ENCODE measurements at places on chromosomes 11 and 22.

- DNase-seq, result no peak
Measured at GRCh38 chr11:73625696-73626318, 20.6 kb upstream of the PLEKHB1 start.

DNA sequence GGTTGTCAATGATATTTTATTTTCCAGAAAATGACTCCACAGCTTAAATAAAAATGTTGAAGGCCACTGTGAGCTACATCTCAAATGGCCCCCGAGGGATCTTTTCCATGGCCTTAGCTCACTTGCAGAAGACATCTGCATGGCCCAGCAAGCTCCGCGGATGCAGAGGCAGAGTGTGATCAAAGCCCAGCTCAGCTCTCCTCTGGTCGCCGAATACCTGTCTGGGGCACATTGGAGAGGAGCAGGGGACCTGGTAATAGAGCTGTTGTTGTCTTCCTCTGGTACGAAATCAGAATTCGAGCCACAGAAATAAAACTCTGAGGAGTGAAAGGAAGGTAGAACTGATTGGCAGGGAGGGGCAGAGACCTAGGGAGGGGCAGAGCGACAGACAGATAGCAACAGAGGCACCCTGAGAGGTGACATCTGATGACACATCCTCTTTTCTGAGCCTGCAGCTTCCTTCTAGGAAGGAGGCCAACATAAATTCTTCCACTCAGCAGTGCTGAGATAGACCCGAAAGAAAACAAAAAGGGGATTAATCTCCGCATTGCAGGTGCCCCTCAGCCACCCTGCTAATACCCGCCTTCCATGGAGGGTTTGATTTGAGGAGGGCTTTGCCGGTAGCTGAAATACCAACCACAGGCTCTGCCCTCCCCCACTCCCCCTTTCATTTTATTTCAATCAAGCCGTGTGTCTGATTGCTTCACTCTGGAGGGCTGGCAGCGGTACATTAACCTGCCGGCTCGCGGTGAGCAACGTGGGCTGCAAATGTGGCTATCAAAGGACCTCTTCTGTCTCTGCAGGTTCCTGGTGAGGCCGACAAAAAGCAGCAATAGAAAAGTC is 759.4 kb downstream of the OPCML start:
- no peak for DNase-seq

DNA sequence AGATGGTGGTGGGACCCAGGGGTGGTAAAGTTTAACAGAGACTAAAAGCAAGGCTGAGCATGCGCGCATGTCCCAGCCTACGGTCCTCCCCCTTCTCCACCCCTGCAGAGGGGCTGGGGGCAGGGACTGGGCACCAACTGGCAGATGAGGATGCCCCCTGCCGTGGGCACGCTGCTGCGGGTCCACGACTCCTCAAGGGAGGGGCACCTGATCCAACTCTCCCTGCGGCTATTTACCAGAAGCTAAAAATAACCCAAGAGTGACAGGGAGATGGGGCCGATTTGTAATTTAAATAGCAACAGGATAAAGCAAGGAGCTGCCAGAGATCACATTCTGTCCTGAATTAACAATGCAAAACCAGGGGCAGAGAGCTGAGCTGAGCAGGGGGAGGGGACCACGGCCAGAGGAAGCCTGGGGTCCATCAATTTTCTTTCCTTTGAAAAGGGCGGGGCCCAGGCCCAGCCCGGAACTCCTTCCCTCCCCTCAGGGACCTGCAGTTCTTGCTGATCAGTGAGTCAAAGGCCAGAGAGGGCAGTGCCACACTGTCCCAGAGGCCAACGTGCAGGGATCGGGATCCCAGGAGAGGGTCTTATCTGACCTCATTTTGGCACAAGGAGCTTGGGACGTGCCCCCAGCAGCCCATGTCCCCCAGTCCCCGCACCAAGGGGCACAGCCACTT is 8.1 kb upstream of the DGKZ start:
- DNase-seq, result no peak

DNA sequence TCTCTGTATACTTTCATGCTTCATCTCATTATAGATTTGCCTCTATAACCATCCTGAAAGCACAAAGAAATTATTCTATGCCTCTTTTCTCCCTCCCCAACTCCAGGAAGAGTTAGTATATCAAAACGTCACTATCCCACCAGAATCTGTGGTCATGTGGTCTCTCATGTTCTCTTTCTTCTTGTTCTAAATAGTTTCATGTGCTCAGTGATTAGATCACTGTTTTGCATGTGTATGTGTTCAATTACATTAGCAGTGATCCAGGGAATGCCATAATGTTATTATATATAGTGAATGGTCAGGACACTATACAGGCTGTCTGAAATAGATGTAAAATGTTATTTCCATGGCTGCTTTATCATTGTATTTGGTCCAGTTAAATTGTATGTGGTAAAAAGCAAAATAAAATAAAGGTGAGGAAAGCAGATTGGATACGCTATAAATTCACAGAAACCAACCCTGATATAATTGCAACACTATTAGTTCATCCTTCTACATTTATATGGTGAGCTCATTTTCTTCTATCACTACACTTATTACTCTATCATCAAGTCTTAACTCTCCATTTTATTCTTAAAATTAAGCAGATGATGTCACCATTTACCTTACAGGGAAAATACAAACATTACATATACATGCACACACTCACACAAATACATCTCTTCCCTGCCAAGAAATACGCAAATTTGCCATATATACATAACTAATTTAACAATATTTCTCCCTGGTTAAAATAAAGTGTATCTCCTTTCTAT is 26.9 kb upstream of the ANO5 start:
- DNase-seq, result no peak

DNA sequence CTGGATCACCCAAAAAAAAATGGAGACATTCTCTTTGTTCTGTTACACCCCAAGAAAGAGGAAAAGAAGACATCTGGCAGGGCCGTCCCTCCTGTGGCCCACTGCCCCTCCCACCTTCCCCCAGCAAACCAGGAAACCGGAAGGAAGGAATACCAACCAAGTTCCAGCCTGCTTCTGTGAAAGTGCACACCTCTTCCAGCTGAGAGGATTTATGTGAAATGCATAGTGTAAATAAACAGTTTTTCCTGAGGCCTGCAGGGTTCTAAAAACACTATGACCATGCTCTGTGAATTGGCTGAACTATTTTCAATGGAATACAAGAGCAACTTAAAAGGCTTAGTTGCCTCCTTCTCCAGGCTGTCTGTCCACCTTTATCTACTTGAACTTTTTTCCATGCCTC is 50.0 kb upstream of the CHST1 start:
- no peak for DNase-seq

DNA sequence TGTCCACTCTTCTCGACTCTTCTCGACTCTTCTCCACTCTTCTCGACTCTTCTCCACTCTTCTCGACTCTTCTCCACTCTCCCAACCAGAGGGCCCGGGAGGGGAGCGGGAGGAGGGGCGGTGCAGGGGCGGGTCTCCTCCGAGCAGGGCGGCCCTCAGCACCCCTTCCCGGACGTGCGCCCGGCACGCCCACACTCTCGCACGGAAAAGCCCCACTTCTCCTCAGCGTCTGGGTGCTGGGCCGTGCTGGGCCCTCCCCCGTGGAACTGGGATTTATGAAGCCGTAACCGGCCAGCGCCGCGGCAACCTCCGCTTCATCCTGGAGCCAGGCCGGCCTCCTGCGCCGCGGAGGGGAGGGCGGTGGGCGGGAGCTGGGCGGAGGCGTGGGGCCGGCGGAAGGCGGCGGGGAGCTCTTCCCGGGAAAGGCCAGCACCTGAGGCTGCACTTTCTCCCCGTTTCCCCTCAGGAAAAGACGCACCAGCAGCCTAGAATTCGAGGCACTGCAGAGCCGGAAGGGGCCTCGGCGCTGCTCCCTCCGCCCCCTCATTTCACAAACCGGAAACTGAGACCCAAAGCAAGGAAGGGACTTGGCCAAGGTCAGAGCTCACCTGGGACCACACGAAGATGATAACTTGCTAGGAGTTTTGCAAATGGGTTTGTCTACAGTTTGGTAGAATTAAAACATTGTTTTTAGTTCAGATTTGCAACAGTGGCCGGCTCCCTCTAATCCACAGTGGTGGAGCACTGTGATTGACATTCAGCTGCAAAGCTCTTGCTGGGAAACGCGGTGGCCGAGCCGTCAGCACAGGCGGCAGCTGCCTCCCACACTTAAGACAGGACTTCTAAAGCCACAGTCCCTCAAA is 31.6 kb upstream of the JAM3 start:
- DNase-seq, result no peak

DNA sequence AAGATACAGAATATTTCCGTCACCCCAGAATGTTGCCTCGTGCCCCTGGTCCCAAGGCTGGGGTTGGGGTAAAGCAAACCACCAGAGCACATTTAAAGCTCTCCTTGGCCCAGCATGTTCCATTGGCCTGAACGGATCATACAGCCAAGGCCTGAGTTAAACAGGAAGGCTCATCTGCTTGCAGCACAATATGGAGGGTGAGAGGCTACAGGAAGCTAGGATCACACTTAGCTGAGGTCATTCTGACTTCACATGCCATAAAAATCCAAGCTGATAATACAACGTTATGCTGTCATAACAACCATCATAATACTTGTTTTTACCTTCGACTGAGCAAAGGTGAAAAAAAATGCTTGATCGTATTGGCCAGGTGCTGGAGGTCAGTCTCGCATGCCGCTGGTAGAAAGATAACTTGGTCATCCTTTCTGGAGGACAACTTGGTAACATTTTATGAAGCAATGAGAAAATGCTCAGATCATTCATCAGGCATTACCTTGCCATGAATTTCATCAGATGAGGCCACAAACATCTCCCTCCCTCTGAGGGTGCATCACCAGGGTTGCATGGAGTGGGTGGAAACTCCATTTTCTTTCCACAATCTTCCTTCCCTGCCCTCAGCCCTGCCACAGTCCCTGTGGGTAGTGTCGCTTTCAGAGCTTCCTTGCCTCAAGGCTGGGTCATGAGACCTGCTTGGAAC is 31.9 kb upstream of the RTL6 start:
- DNase-seq, result no peak

DNA sequence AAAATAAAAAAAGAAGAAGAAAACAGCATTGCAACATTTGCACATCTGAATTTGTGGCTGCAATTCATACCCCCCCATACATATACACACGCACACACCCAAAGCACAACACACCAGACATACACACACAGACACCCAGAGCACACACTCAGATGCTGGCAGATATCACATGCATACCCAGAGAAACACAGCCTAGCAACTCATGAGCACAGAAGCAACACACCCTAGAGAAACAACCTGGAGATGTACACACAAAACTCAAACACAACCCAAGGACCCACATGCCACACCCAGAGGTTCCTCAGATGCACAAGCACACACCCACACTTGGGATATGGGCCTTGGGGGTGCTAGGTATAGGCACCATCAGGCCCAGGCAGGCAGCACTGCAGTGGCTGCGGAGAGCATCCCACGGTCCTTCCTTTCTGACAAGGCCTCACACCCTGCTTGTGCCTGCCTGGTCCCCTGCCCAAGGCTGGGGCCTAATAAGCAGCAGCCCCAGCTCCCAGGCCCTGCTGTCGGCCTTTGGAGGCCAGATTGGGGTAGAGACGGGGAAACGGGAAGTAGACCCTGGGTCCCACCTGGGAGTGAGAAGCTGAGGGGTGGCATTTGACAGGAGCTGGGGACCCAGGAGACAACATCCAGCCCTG is 3.1 kb downstream of the CST6 start:
- no peak for DNase-seq

Measured in pulmonary artery endothelial cell (primary cell).